H4 (cell line): ENCODE measurements at places on chromosomes 5 and 9. TPM values are rescaled to one million over a fixed set of nuclear protein-coding genes. Genes with fewer than 3 reads are reported as not detected.

PRLR gene
- total RNA-seq = 0.12 and 1.1 TPM in 2 replicates

PLAC8L1 gene
- not detected in 2 replicates for total RNA-seq

SLC45A2 gene
- not detected in 2 replicates for total RNA-seq

BTNL3 gene
- not detected in 2 replicates for total RNA-seq

MAP1B gene
- 36.3 and 50.3 TPM in 2 replicates for total RNA-seq

TMEM8B gene
- total RNA-seq = 2.1 and 4.2 TPM in 2 replicates

SH2D3C gene
- 0.12 and 0.23 TPM in 2 replicates for total RNA-seq

UGT3A2 gene
- 0.12 and 0.33 TPM in 2 replicates for total RNA-seq

DBH gene
- not detected in 2 replicates for total RNA-seq

DNA sequence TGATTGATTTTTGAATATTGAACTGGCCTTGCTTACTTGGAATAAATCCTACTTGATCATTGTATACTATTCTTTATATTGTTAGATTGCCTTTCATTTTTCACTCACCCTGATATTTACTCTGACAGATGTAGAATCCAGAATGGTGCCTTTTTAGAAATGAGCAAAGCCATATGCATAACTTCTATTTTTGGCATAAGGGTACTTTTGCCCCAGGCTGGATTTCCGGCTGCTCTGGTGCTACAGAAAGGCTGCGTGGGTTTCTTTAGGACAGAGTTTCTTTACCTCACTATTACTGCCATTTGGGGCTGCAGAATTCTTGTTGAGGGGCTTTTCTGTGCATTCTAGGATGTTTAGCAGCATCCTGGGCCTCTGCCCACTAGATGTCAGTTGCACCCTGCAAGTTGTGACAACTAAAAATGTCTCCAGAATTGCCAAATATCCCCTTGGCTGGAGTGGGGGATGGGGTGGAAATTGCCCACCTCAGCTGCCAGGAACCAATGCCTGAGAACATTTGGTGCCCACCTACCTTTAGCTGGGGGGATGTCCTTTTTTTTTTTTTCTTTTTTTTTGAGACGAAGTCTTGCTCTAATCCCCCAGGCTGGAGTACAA is 50.1 kb downstream of the SLC36A1 start:
- DNase-seq = no peak

GRCh38 chr9:93203026-93203717 is 19.2 kb downstream of the WNK2 start:
- DNase-seq = no peak

- no peak for DNase-seq
Measured at GRCh38 chr5:11564706-11565105, 339.5 kb downstream of the CTNND2 start.

GRCh38 chr5:50667023-50667652 is 701 bp downstream of the PARP8 start:
- peak; percentile 3 for DNase-seq

DNA sequence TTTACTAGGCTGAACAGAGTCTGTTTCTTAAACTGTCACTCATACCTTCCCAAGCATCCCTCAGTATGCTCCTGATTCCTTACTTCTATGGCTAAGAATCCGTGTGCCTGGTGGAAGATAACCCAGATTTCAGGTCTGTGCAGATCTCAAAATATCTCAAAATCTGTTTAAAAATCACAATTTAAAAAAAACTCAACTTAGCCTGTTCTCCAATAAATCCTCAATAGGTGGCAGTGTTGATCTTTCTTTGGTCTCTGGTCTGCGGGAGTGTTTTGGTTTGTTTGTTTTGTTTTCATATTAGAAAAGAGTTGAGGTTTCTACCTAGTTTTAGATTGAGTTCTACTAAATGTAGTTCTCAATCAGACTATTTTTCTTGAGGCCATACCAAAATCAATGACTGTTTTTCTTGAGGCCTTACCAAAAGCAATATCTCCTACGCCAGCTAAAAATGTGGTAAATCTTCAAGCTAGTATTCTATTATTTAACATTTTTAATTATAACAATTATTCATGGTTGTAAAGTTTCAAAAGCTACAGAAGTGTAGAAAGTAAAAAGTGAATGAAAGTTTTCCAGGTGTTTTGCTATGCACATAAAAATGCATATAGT is 57.9 kb downstream of the TGFBR1 start:
- no peak for DNase-seq

- DNase-seq = no peak
Measured at GRCh38 chr5:179533907-179534306, 16.4 kb upstream of the RUFY1 start.

DNA sequence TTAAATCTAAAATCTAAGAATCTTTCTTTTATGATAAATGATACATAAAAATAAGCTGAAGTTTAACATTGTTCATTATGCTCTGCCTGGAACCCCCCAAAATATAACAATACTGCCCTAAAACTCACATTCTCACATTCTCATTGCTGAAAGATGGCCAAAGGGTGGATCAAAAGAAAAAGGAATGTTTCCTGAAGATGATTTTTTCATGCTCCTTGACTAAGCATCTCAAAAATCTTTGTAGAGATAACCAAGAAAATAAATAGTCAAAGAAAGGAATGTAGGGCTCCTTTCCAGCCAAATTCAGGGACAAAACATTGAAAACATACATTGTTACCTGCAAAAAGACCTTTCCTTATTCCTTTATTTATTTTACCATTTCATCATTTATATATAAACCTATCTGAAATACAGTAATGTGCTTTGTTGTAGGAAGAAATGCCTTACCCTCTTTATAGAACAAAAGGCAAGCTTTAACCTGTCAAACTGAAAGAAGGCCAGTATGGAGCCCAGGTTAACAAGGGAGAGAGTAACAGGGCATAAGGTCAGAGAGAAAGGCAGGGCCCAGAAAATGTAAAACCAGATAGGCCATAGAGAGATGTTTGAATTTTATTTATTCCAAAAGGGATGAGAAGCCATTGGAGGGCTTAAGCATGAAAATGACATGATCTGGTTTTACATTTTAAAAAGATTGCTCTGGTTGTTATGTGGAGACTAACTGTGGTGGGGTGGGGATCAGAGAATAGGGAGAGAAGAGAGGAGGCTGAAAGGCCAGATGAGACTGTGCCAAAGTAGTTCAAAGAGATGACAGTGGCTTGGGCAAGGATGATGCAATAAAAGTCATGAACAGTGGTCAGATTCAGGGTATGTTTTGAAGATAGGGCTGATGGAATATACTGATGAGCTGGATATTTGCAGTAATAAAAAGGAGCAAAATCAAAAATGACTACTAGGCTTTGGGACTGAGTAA is 37.3 kb upstream of the CDK5RAP2 start:
- DNase-seq = no peak
